ENCODE measurements at places on chromosomes 5 and 9.

DNA sequence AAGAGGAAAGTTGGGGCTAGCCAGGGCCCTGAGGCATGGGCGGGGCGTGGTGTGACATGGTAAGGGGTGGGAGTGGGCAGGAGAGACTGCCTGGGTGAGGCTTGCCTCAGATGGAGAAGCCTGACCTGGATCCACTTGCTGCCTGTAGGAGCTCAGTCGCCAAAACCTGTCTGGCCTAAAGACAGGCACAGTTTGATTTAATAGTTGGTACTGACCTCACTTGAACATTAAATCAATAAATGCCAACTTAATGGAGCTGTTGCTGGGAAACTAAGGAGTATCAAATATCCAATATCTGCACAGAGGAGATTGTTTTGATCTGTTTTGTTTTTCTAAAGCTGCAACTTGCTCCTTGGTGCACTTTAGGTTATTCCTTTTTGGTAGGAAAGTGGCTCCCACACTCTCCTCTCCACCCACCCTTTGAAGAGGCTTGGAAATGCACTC, 86.4 kb downstream of the RCL1 start:
- no peaks in the 10 kb centered on the region for H3K36me3 ChIP-seq
- H3K27ac ChIP-seq = no peak overlapping the region
- H3K4me1 ChIP-seq = no peaks in the 10 kb centered on the region
- no peak overlapping the region for H3K4me3 ChIP-seq
- DNase-seq = no peak
- no peaks in the 10 kb centered on the region for H3K27me3 ChIP-seq

DNA sequence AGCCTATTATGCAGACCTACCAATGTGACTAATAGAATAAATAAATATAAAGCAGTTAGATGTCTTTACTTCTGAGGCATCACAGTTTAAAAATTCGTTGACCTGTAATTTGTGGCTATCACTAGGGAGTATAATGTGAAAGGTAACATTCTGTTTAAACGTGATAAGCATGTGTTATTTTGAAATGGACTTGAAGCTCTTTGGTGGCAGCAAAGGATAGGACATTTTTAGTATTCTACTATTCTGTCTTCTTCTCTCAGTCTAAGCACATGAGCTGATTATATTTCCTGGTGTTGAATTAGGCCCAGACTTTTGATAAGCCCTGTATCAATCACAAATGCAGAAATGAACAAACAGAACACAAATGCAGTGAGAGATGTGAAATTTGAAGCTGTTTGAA, 974.0 kb upstream of the CDH10 start:
- no peak overlapping the region for H3K27ac ChIP-seq
- H3K27me3 ChIP-seq = no peaks in the 10 kb centered on the region
- no peak overlapping the region for H3K4me3 ChIP-seq
- no peaks in the 10 kb centered on the region for H3K36me3 ChIP-seq
- DNase-seq = no peak

DNA sequence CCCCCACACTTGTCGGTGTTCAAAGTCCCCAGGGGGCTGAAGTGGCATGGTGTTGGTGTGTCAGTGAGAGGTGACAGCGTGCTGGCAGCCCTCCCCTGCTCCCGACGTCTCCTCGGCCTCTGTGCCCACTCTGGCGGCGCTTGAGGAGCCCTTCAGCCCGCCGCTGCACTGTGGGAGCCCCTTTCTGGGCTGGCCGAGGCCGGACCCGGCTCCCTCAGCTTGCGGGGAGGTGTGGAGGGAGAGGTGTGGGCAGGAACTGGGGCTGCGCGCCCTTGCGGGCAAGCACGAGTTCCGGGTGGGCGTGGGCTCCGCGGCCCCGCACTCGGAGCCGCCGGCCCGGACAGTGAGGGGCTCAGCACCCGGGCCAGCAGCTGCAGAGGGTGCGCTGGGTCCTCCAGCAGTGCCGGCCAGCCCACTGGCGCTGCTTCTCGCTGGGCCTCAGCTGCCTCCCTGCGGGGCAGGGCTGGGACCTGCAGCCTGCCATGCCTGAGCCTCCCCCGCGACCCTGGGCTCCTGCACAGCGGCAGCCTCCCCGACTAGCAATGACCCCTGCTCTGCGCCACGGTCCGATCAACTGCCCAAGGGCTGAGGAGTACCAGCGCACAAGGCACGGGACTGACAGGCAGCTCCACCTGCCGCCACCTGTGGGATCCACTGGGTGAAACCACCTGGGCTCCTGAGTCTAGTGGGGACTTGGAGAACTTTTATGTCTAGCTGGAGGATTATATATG, 224.1 kb upstream of the RIOK2 start:
- no peaks in the 10 kb centered on the region for H3K36me3 ChIP-seq
- no peak overlapping the region for H3K4me3 ChIP-seq
- no peak for DNase-seq
- no peaks in the 10 kb centered on the region for H3K4me1 ChIP-seq

DNA sequence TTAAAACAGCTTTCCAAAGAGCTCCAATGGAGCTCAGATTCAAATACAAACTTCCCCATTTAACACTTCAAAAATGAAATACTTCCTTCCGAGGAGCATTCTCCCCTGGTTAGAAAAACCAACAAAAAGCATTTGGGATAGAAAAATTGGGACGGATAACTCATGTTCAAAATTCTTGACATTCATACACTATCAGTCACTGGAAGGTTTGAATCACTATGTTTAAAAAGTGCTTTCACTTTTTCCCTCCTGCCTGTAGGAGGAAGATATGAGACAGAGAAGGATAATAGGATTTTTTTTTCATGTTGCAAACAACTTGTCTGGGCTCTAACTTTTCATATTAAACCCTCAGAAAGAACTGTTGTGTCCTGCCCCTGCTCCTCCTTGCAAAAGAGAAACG, 412.0 kb downstream of the ACTL7B start:
- no peaks in the 10 kb centered on the region for H3K27me3 ChIP-seq
- no peaks in the 10 kb centered on the region for H3K4me1 ChIP-seq
- H3K36me3 ChIP-seq = no peaks in the 10 kb centered on the region
- H3K27ac ChIP-seq = no peak overlapping the region
- no peak overlapping the region for H3K4me3 ChIP-seq

DNA sequence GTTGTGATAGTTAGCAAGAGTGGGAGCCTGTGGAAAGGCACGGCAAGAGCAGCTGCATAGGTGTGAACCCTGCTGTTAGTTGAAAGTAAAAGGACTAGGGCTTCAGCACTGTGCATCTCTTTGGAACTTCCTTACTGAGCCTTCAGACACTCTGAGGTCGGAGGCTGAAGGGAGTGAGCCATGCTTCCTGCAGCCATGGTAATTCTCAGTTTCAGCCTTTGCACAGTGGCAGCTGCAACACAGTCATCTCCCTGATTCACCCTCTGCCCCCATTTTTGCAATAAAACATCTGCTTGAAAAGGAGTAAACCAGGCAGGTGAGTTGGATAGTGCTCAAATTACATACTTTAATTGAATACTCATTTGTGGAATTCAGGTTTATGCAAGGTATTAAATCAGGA, 6.5 kb upstream of the TLE4 start:
- DNase-seq = no peak
- H3K4me3 ChIP-seq = no peak overlapping the region
- no peaks in the 10 kb centered on the region for H3K36me3 ChIP-seq
- H3K27ac ChIP-seq = no peak overlapping the region
- no peaks in the 10 kb centered on the region for H3K27me3 ChIP-seq
- H3K4me1 ChIP-seq = no peaks in the 10 kb centered on the region

DNA sequence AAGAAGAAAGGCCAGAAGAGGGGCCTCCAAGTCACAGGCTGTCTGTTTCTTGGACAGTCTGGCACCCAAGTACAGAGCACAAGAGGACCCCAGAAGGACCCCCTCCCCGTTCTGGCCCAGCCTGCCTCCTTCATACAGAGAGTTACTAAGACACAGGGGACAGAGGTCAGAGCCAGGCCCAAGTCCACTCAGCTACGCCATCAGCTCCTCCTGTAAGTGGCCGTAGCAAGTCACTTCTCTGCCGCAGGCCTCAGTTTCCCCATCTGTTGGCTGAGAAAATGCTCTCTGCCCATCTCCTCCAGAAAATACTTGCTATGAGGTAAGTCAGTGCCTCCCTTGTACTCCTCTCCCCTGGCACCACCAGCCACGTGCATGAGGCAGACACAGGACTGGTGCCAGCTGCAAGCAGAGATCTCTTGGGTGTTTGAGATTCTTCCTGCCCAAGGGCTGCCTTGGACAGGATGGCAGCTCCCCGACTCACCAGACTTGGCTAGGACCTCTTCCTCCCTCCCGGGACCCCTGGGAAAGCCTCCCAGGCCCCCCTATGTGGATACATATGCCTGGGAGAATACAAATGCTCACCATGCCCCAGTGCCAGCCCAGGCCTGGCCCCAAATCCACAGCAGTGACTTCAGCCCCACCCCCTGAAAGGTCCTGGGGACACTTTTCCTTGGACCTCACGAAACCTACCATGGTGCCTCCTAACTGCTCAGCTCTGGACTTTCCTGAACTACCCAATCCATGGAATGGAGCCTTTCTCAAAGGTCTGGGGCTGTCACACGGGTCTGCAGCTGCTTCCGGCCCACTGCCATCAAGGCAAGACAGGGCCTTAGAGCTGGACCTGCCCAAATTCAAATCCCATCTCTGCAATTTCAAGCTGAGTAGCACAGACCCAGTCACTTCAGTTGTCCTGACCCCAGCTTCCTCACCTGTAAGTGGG, 5.1 kb downstream of the EEIG1 start:
- no peak for DNase-seq
- peaks cover 11% of the 10 kb centered on the region for H3K4me1 ChIP-seq
- H3K27ac ChIP-seq = no peak overlapping the region

DNA sequence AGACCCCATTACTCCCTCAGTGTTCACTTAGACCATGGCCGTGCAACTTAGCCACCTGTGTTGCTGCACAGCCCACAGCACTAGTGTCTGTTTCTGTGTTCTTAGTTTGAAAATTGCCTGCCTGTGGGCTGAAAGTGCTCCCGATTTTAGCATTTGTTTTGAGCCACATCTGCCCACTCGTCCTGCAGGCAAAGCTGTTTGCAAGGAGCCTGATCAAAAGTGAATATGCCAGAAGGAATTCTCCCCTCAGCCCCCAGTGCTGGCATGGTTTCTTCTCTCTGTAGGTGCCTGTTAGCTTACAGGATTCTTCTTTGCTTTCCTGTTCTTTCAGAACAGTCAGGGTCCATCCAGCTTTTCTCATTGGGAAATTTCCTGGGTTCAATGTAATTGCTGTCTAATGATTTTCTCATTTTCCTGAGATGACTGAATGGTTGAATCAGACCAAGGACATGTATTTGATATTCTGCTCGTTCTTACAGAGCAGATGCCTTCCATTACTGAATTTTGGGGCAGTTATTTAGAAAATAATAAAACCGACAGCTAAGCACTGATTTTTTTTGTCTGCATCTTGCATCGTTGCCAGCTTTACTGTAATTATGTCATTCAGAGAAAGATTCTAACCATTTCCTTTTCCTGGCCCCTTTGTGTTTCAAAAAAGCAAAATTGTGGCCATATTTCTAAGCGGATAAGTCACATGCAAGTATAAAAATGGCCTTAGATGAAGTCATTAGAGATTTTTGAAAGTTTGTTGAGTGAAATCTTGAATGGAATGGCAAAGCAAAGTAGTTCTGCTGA, 111.1 kb upstream of the CKMT2 start:
- H3K27ac ChIP-seq = no peak overlapping the region
- H3K27me3 ChIP-seq = no peaks in the 10 kb centered on the region
- no peak overlapping the region for H3K4me3 ChIP-seq
- H3K4me1 ChIP-seq = no peaks in the 10 kb centered on the region

Measured in mesendoderm (in vitro differentiated cells).